CD14-positive monocyte (primary cell): ENCODE measurements at places on chromosomes 12 and 14. TPM values are rescaled to one million over a fixed set of nuclear protein-coding genes. Genes with fewer than 3 reads are reported as not detected.

TAS2R50 gene
- not detected for polyA plus RNA-seq

- no peak overlapping the region for H3K4me3 ChIP-seq
- H3K4me1 ChIP-seq, result no peaks in the 10 kb centered on the region
- H3K27me3 ChIP-seq, result no peaks in the 10 kb centered on the region
- no peak for DNase-seq
- no peak overlapping the region for H3K27ac ChIP-seq
These were observed 77.8 kb upstream of the MYL2 start for GRCh38 chr12:110998165-110998564.

GRCh38 chr14:71665781-71666180 is 266.4 kb upstream of the RGS6 start:
- peaks cover 80% of the 10 kb centered on the region for H3K36me3 ChIP-seq
- DNase-seq, result no peak
- no peak overlapping the region for H3K27ac ChIP-seq
- no peak overlapping the region for H3K4me3 ChIP-seq
- H3K27me3 ChIP-seq, result no peaks in the 10 kb centered on the region

DNA sequence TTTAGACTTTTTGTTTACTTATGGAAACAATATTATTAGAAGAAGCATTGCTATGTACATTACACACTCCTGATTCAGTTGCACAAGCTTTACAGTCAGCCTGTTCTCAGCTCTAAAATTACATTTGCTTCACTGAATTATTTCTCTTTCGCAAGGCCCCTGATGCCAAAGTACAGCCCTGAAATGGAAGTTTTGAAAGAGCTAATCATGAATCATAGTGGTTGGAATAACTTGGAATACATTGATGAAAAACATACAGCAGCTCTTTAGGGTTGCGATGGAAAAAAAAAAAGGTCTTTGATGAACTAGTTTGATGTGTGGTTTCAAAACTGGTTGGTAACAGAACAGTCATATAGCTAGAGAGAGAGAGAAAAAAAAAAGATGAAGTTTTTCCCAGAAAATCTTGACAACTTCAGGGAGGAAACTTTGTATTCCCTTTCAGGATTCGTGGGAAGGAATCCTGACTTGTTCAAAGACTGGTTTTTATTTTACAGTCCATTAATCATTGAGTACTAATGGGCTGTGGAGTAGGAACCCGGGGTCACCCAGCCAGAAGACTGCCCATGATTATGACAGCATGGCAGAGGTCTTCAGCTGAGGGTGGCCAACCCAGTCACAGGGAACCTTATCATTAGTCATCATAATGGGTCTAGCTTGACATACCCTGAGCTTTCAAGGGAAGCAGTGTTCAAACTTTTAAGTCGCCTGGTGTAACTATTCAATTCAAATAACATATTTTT is 460.1 kb downstream of the NAV3 start:
- H3K27me3 ChIP-seq, result no peaks in the 10 kb centered on the region
- no peak for DNase-seq
- no peak overlapping the region for H3K4me3 ChIP-seq
- H3K36me3 ChIP-seq, result no peaks in the 10 kb centered on the region
- H3K4me1 ChIP-seq, result no peaks in the 10 kb centered on the region
- no peak overlapping the region for H3K27ac ChIP-seq

DNA sequence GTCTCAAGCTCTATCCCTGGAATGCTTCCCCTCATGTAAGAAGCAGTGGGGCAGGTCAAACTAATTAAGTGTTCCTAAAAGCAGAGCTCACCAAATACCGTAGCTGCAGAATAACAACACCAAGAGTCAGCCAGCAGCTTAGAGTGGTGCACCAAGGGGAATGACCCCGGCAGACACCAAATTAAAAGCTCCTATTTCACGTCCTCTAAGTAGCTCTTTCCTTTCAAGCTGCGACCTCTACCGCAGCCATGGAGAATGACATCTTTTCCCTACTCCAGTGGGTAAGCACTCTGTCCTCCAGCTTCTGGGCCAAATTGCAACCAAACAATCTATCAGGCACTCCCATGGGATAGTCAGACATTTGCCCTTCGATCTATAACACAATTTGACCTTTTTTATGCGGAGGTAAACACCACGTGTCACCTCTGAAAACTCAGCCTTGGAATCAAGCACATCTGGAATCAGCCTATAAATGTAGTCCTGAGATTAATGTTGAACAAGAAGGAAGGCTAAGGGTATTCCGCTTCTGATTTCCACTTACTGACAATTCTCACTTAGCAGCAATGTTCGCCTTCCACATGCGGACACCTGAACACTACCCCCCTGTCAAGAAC is 67.6 kb upstream of the CDKN3 start:
- no peaks in the 10 kb centered on the region for H3K4me1 ChIP-seq
- no peak overlapping the region for H3K4me3 ChIP-seq
- H3K27me3 ChIP-seq, result peaks cover 3% of the 10 kb centered on the region
- H3K36me3 ChIP-seq, result no peaks in the 10 kb centered on the region

DNA sequence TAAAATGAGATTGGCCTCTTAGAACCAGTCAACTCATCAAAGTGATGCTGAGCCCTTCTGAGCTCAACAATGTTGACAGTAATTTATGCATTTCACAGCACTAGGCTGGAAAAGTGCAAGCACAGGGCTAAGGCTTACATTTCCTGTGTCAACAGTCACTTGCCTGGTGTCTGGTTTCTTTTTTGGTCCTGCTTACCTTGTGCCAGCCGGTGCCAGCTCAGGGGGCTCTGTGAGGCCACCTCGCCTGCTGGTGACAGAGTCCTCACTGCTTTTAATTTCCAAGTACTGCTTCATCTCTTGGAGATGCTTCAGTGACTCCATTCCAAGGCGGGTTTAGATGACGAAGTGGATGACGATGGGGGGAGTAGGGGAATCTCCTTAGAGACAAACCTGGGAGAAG is 53.1 kb upstream of the KCNA1 start:
- no peaks in the 10 kb centered on the region for H3K4me1 ChIP-seq
- no peak overlapping the region for H3K4me3 ChIP-seq
- DNase-seq, result no peak
- H3K27me3 ChIP-seq, result peaks cover 14% of the 10 kb centered on the region
- no peaks in the 10 kb centered on the region for H3K36me3 ChIP-seq

- peaks cover 16% of the 10 kb centered on the region for H3K27me3 ChIP-seq
- DNase-seq, result no peak
- no peaks in the 10 kb centered on the region for H3K4me1 ChIP-seq
- H3K36me3 ChIP-seq, result no peaks in the 10 kb centered on the region
- H3K27ac ChIP-seq, result no peak overlapping the region
These were observed 34.7 kb downstream of the MVK start for GRCh38 chr12:109608270-109608669.

DNA sequence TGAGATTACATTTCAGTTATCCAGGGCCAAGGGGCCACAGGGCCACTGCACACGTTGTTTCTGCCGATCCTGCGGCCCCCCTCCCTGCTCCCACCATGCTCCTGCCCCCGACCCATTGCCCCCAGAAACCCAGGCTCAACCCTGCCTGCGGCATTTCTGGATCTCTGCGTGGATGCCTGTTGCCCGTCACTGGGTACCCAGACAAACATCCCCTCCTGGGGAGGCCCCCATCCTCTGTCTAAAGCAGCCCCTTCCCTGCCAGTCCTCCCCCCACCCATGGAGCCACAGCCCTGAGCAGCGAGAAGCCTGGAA is 326.4 kb upstream of the SFSWAP start:
- H3K27me3 ChIP-seq, result no peaks in the 10 kb centered on the region
- no peak for DNase-seq
- H3K4me3 ChIP-seq, result no peak overlapping the region

GMPR2 gene
- 84.7 TPM for polyA plus RNA-seq

SDR9C7 gene
- not detected in 2 replicates for polyA plus RNA-seq

- no peak overlapping the region for H3K27ac ChIP-seq
- H3K27me3 ChIP-seq, result no peaks in the 10 kb centered on the region
- H3K4me3 ChIP-seq, result no peak overlapping the region
These were observed 208.5 kb downstream of the CHST11 start for GRCh38 chr12:104665296-104665695.

PTMS gene
- polyA plus RNA-seq, result 9.3 and 9.7 TPM in 2 replicates

TEX52 gene
- not detected in 2 replicates for polyA plus RNA-seq

ETFBKMT gene
- 2.2 TPM for polyA plus RNA-seq

DNA sequence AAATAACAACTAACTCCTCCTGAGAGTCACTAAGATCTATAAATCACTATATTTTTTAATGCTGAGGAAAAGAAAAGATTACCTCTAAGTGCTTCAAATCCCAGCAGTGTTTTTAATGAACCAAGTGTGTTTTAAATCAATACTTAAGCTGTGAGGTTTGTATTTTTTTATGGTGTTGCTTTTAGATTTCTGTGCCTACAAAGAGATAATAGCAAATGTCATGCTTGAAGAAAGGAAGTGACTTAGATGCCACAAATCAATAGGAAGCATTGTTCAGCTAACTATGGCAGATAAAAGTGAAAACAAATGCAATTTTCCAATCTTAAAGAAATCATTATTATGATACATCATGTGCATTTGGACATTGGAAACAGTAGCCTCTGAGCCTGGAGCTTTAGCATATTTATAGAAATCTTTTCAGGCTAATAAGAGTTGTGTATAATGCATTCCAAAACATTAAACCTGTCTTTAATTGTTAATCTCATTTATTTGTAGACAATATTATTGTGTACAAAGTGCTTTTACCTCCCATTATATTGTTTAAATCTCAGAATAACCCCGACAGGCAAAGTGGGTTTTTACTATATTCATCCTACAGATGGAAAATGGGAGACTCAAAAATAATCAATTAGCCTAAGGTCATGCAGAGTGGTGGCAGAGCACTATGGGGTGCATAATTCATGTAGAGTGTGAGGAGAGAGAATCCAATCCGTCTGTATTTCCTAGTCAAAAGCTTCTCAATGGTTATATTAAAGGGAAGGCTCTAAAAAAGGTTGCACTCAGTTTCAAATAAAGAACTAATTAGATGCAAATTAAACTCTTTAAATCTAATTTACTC is 486.2 kb downstream of the NAV3 start:
- no peaks in the 10 kb centered on the region for H3K36me3 ChIP-seq
- H3K4me1 ChIP-seq, result no peaks in the 10 kb centered on the region
- H3K27me3 ChIP-seq, result no peaks in the 10 kb centered on the region
- H3K27ac ChIP-seq, result no peak overlapping the region
- no peak for DNase-seq
- H3K4me3 ChIP-seq, result no peak overlapping the region

GRCh38 chr12:6104027-6104426 is 20.4 kb downstream of the VWF start:
- H3K27me3 ChIP-seq, result no peaks in the 10 kb centered on the region

DNA sequence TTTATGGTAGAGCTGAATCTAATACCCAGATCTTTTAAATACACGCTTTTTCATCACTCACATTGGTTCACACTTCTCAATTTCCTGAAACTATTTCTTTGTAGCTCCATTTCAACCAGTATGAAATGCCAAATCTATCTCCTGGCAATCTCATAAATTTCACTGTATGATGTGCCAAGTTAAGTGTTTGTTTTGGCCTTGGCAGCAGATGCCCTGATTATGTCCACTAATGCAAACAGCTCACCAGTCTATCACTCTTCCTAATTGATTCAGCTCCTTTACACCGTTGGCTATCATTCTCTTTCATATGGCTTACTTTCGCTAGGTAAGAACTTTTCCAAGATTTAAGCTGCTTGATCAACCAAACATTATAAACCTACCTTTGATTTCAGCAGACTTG is 58.6 kb downstream of the ZFC3H1 start:
- no peaks in the 10 kb centered on the region for H3K27me3 ChIP-seq
- peaks cover 37% of the 10 kb centered on the region for H3K36me3 ChIP-seq
- H3K4me1 ChIP-seq, result no peaks in the 10 kb centered on the region
- no peak overlapping the region for H3K4me3 ChIP-seq

GRCh38 chr14:48563489-48563888 is 888.1 kb upstream of the MDGA2 start:
- no peaks in the 10 kb centered on the region for H3K27me3 ChIP-seq
- H3K27ac ChIP-seq, result no peak overlapping the region
- H3K36me3 ChIP-seq, result no peaks in the 10 kb centered on the region
- DNase-seq, result no peak
- H3K4me3 ChIP-seq, result no peak overlapping the region

DNA sequence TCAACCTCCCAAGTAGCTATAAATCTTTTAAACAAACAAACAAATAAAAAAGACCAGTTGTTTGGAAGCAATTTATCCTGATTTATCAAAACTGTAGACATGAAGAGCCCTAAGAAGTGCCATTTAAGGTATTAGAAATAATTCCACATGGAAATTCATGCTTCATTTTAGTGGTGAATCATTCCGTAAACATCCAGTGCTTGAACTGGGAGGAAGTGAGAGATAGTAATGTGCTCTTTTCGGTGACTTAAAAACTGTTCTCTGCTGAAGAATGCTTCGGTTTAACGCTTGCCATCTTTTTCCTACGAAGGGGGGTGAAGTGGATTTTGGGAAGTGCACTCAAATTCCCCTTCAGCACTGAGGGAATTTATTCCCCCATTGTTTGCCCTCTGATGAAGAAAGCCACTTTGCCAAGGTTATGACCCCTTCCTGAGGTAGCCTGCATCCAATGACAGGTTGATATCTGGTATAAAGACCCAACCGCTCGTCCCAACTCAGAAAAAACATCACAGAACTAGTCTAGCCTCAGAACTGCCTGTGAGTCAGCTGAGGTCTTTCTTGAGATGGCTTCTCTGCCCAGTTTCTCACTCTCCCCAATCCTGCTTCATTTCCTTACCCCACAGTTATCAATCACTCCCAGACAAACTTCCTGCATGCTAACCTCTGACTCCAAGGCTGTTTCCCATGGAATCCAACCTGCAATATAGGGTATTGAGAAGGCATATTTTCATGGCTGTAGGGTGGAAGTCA is 244.1 kb downstream of the AEBP2 start:
- no peaks in the 10 kb centered on the region for H3K27me3 ChIP-seq
- no peaks in the 10 kb centered on the region for H3K36me3 ChIP-seq
- no peak overlapping the region for H3K4me3 ChIP-seq

- no peaks in the 10 kb centered on the region for H3K27me3 ChIP-seq
- H3K4me1 ChIP-seq, result peaks cover 76% of the 10 kb centered on the region
- peak; percentile 43 for DNase-seq
These were observed 3.6 kb downstream of the CMKLR1 start for GRCh38 chr12:108335349-108336119.

DNA sequence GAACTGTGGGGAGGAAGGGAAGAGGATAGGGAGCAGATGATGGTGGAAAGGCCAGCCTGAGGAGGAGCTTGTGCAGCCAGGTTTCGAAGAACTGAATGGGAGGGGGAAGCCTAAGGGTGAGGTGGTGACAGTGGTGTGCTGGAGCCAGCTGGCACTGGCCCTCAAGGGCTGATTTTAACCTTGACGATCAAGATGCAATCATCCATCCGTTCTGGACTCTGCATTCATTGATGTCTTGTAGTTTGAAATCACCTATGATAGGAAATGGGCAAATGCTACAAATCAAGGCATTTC is 2.8 kb upstream of the ATG101 start:
- H3K27me3 ChIP-seq, result no peaks in the 10 kb centered on the region
- peaks cover under 1% of the 10 kb centered on the region for H3K36me3 ChIP-seq
- peaks cover 20% of the 10 kb centered on the region for H3K4me1 ChIP-seq
- H3K27ac ChIP-seq, result no peak overlapping the region
- H3K4me3 ChIP-seq, result no peak overlapping the region
- DNase-seq, result no peak

- no peak for DNase-seq
- H3K27me3 ChIP-seq, result no peaks in the 10 kb centered on the region
- H3K36me3 ChIP-seq, result no peaks in the 10 kb centered on the region
- H3K4me3 ChIP-seq, result no peak overlapping the region
- H3K4me1 ChIP-seq, result peaks cover 10% of the 10 kb centered on the region
These were observed 280.2 kb upstream of the PWP1 start for GRCh38 chr12:107405436-107405835.
